ENCODE measurements at places on chromosomes 2 and 18.

DNA sequence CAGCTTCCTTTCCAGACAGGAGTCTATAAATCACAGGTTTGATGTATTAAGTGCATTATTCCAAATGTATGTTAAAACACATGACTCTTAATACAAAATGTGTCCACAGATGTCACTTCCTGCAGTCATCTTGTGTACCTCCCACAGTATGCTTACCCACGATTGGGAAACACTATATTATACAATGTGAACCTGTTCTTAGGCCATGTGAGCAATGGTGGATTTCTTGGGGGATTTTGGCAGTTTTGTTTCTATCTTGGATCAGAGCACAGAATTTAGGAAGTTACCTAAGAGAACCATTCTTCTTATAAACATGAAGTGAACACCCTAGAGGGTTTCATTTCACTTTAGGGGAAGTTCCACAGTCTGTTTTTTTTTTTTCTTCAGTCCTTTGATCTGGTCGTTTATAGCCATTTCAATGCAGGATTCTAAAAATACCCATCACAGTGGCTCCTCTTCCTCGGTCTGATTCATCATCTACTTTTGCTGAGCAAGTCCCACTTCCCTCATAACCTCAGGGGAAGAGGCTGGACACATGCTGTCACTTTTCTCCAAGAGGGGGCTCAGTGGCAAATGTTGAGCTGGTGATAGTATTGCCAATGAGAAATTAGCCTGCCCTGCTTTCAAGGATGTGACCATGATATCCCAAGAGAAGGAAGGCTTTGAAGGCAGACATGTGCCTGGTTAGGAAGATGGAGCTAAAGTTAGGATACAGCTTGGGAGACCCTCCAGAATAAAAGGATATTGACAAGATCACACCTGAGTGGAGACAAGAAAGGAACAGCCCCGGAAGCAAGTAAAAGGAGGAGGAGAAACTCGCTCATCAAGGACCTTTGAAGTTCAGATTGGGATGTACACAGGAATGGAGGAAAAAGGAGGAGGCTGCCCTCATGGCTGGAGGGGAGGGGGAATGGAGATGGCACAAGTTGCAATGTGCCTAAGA, 22.6 kb downstream of the PLEK start:
- no peak for DNase-seq

GRCh38 chr2:173631127-173631460, 276.4 kb downstream of the CDCA7 start:
- DNase-seq = no peak

DNA sequence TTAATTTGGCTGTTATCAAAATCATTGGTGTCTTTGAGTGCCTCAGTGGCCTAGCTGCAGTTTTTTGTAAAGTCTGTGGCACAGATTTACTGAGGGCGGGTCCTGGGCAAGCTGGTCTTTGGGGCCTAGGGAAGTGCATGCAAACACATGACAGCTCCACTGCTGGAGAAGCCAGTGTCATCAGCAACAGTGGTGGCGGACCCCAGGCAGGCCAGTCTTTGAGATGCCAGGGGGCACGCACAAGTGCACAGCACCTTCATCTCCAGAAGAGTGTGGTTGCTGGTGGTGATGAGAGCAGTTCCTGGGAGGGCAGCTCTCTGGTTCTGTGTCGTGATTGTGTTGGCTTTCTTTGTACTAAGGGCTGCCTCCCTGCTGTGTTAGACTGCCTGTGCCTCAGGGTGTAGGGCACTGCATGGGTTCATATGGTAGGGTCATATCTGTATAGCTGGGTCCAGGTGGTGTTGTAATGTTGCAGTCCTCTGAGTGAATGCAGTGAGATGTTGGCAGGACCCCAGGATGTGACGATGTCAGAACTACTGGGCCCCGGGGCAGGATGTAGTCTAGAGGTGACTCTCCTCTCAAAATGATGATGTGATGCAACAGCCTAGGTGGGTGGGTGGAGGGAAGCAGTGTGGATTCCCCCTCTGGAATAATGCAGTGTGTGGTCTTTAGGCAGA, 646.7 kb upstream of the CDH2 start:
- no peak for DNase-seq

GRCh38 chr2:68689553-68690537, 44.8 kb upstream of the ARHGAP25 start:
- no peak for DNase-seq

DNA sequence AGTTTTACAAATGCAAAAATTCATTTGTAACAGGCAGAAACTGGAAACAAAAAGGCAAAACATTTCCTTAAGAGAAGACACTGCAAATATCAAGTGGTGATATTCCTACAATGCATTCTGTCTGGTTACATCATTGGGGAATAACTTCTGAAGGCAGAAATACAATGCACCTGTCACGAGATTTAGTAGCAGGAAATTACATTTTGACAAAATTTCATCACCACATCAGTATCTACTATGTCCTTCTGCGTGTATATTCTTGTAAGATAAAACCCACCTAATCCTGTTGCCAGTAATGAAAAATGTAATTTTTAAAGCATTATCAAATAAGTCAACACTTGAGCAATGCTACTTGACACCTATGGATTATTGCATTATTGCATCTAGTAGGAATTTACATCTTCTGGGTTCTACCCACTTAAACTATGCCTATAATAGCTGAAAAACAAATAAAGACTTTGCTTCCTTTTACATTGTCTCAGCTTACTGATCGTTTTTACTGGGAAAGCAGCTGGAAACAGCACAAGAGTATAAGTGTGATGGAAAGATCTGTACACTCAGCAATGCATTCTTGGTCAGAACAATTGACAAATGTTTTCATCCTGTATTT, 59.5 kb downstream of the IRS1 start:
- no peak for DNase-seq

GRCh38 chr2:174815526-174815925, 51.3 kb upstream of the CHRNA1 start:
- DNase-seq = no peak

Data from NCI-H1092 treated with DMSO at 0.1 percent for 48 hours (cell line).